Mammary epithelial cell (primary cell): ENCODE measurements at places on chromosomes 3 and 15.

DNA sequence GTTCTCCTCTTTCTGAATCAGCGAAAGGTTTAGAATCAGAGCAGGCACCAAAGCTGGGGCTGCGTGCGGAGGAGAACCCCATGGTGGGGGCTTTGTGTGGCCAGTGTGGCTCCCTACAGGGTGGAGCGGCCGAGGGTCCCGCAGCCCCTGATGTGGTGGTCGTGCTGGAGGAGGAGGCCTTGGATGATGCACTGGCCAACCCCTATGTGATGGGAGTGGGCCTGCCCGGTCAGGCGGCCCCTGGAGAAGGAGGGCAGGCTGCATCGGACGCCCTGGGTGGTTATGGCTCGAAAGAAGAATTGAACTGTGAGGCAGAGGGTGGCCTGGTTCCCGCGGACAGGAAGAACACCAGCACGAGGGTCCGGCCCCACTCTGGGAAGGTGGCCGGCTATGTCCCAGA, 1.4 kb downstream of the FGD5 start:
- no peak for DNase-seq

DNA sequence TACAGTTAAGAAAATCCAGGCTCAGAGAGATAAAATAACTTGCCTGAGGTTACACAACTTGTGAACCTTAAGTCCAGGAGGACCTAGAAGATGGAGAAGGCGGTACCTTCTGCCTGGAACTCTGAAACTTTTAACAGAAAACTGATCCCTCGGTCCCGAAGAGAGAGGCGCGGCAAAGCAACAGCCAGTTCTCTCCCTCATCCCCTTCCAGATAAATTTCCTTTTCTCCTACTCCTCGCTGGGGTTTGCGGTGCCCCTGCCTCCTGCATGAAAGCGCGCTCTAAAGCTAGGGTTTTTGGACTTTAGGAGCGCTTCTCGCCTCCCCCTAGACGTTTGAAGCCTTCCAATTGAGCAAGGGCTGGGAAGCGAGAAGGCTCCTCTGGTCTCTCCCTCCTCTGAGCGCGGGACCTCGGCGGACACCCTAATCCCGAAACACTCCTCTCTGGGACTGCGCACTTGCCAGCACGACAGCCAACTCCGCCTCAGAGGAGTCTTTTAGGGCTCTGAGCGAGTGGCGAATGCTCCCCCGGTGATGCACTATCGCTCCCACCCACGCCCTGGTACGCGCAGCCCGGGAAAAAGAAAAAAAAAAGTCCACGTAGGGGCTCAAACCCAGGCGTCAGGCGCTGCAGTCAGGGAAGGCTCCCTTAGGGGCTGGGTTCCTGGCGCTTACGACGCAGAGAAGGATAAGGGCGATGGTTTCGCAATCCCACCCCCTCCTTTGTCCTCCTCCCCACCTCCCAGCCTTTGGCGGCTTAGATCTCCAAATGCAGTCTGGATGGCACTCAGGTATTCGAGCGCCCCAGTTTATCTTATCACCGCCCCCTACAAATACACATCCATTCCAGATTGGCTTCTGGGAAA, 7.9 kb upstream of the EOMES start:
- DNase-seq: no peak

DNA sequence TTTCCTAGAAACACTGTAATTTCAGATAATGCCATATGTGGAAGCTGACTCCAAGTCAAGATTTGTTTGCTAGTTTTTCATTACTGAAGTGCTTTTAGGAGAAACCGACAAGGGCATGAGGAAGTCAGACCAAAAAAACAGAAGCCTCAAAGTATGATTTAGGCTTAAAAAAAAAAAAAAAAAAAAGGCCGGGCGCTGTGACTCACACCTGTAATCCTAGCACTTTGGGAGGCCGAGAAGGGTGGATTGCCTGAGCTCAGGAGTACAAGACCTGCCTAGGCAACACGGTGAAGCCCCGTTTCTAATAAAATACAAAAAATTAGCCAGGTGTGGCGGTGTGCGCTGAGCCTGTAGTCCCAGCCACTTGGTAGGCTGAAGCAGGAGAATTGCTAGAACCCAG, 11.6 kb downstream of the RPL15 start:
- DNase-seq: no peak

DNA sequence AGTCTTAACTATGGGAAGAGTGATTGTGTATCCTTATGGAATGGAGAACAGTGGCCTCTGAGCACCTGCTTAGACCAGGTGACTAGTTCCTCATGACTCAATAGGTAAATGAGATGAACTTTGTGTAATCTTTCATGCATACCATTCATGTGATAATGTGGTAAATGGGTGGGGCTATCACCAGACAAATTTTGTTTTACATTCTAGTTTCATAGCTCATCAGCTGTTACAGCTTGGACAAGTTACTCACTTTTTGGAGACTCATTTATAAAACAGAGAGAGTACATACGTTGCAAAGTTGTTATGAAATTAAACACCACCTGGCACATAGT, 103.7 kb upstream of the TGFBR2 start:
- DNase-seq: peak; percentile 95

GRCh38 chr3:57752307-57752706, 3.8 kb upstream of the SLMAP start:
- peak; percentile 90 for DNase-seq

GRCh38 chr3:177754508-177754921, 557.2 kb upstream of the TBL1XR1 start:
- DNase-seq: no peak

- no peak for DNase-seq
These were observed 128.7 kb downstream of the PGPEP1L start for GRCh38 chr15:98878862-98879261.

- DNase-seq: peak; percentile 96
These were observed 14.9 kb downstream of the CNTN3 start for GRCh38 chr3:74599564-74599963.

GRCh38 chr3:32334675-32335074, 57.0 kb upstream of the CMTM7 start:
- DNase-seq: no peak

DNA sequence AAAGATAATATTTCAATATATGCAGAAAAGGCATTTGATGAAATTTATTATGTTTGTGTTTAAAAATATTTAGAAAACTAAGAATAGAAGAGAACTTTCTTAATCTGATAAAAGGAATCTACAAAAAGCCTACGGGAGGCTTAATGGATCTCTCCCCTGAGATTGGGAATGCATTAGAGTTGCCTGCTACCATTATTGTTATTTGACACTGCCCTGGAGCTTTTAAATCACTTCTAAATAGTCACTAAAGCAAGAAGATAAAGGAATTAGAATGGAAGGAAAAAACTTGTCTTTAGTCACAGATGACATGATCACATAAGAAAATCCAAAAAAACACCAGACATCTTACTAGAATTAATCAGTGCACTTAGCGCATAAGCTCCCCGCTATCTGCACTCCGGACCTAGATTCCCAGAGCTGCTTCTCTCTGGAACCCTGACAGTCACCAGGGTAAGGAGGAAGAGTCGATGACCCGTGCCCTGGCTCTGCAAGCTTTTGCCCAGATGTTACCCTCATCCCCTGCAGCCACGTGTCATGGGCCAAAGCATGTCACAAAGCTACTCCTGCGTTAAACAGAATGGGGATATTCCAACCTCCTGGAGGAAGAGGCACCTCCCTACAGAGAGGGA, 97.1 kb downstream of the MINAR1 start:
- DNase-seq: no peak

GRCh38 chr3:194573680-194574437, 59.4 kb downstream of the TMEM44 start:
- no peak for DNase-seq

- no peak for DNase-seq
These were observed 25.5 kb upstream of the SPTBN5 start for GRCh38 chr15:41919201-41919820.

- DNase-seq: peak; percentile 48
These were observed 8.7 kb upstream of the ZNF774 start for GRCh38 chr15:90343302-90343790.

- no peak for DNase-seq
These were observed 14.9 kb downstream of the ACOX2 start for GRCh38 chr3:58521917-58522631.

GRCh38 chr3:160169139-160169976, 55.9 kb upstream of the C3orf80 start:
- peak; percentile 85 for DNase-seq

DNA sequence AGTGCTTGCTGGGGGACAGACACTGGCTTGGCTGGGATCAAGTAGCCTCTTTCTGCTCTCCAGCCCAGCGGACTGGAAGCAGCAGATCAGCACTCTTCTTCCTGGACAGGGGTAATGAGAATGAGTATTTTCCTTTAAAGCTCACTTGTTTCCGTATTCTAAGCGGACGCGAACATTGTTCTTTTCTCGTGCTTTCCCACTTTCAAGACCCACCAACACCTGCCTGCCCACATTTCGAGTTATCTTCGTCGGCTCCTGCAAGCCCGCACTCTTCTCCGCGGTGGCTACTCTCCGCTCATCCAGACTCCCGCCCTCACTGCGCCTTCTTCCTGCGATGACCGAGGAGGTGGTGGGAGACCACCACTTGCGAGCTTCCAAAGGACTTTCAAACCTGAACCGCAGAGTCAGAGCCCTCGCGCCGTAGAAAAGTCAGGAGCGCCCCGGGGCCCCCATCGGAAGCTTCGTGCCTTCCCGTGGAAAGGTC, 1.6 kb upstream of the PPM1L start:
- DNase-seq: peak; percentile 47

GRCh38 chr3:196096382-196096953, 14.6 kb upstream of the TFRC start:
- no peak for DNase-seq

- DNase-seq: no peak
These were observed 13.1 kb downstream of the HDAC11 start for GRCh38 chr3:13492976-13493866.

DNA sequence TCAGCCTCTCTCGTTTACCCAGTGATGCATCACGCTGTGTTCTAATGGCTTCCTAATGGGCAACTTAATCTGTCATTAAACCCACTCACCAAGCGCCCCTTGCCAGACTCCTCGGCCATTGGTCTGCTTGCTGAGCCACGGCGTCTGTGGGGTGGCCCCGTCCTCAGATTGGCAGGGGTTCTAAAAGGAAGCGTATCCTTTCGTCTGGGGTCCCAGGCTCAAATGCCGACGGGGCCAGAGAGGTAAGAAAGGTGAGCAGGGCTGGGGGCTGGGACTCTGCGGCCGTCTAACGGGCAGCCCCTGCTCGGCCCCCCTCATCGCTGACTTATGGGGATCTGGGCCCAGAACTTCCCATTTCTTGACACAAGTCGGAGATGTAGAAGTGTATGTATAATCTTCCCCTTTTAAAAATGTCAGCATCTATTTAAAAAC, 315.1 kb upstream of the PROK2 start:
- no peak for DNase-seq
